ENCODE measurements at places on chromosomes 13 and 19.

DNA sequence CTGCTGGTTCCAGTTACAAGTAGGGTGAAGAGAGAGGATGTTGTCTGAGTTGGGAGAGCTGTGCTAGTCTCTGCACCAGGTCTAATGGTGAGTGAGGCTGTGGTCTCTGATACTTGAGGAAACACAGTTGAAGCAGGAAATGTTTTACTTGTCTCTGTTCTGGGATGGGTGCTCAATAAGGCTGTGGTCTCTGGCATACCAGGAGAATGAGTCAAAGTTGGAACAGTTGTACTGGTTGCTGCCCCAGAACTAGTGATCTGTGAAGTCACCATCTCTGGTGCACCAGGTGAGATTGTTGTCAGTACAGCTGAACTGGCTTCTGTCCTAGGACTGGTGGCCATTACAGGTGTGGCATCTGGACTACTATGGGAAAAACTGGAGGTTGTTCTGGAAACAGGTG, 74.7 kb downstream of the MUC16 start:
- DNase-seq: no peak

DNA sequence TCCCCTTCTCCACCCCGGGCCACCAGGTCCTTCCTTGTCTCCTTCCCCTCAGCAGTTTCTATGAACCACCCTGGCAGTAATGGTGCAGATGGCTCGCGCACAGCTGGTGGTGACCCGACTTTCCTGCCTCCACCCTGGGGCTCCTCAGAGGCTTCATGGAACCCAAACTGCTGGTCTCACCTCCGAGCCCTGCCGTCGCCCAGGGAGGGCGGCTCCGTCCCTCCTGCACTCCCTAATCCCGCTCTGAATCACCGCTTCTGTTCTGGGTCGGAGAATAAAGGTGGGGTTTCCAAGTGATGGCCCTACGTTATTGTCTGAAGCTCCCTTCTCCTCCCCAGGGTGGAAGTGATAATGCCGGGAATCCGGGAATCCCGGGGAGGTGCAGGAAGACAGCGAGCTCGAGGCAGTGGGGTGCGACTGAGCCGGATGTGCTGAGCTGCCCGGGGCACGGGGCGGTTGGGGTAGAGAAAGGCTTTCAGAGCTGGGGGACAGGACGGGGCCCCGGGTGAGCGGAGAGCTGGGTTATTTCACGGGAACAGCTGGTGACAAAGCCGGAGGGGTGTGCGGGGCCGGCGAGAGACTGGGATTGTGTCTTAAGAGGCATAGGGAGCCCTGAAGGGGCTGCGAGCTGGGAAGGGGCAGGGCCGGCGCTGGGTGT, 711 bp downstream of the FUT2 start:
- DNase-seq: no peak

GRCh38 chr13:100214886-100215285, 126.0 kb downstream of the PCCA start:
- no peak for DNase-seq

DNA sequence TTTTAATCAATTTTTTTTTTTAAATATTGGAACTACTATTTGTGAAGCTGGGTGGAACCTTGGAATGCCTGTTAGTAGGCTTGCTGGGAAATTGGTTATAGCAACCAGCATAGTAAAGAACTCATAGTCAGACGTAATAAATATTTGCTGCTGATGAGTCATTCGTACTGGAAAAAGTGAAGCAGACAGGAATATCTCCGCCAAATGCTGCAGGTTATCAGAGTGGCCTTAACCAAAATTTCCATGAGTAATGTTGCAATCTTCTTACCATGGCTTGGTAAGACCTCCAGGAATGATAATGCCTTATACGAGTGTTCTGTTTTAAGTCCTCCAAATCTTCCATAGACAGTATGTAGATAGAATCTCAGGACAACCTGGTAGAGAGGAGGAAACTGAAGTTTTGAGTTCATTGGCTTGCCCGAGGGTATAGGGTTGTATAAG, 34.2 kb downstream of the MBNL2 start:
- DNase-seq: no peak

DNA sequence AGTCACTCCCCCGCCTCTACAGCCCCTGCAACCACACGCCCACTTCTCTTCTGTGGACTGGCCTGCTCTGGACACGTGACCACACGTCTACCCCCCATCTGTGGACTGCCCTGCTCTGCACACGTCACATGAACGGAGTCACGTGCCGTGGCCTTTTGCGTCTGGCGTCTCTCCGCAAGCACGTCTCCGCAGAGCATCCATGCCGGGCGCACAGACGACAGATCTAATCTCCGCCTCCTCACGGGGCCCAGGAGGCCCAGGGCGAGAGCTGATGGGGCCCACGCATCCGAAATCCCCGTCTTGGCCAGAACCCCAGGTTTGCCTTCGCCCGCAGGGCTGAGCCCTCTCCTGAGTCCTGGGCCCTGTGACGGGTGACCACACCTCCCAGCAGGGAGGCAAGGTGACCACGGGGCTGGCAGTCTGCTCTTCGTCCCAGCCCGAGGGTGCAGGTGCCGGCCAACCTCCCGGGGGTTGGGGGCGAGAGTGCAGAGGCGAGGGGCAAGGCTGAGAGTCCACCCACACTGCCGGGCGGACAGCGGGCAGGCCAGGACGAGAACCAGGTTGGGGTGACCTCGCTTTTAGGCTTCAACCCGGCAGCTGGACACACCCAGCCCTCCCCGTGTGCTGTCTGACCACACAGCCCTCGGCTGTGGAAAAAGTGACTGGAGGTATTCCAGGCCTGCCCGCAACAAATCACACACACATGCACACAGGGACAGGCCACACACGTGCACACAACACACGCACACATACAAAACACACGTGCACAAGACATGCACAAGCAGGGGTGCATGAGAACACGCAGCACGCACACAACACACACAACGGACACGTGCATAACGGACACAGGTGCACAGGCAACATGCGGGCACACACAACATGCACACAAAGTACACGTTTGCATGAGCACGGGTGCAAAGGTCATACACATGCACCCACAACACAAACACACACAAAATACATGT, 3.9 kb downstream of the SBNO2 start:
- no peak for DNase-seq

- no peak for DNase-seq
Observed at GRCh38 chr19:23774524-23774971, 15.9 kb upstream of the ZNF681 start.

- DNase-seq: no peak
Observed at GRCh38 chr13:84566780-84567179, 684.5 kb upstream of the SLITRK1 start.

DNA sequence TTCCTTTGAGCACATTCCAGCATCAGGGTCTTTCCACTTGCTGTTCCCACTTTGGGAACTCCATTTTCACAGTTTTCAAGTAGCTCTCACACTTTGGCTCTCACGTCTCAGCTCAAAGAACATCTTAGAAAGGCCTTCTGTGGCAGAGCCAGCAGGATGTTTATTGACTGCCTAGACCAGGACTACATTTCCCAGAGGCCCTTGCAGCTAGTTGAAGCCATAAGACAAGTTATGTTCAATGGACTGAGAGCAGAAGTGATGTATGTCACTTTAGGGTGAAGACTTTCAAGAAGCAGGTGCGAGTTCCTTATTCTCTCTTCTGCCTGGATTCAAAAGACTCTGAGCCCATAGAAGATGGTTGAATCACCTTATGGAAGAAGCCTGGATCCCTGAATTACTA, 4.3 kb upstream of the HAUS5 start:
- DNase-seq: no peak

DNA sequence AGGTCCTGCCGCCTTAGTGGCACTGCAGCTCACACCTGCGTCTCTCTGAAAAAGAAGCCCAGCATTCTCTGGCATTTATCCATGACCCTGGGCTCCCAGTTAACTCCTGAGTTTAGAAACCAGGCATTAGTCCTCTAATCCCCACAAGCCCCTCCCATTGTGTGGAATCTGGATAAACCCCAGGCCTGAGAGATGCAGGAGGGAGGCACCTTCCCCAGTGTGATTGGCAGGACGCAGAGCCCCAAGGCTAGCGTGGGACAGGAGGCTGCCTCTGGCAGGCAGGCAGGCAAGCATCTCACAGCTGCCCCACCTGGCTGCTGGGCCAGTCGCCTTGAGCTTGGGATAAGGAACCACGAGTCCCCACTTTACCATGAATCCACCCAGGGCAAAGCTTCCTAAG, 11.0 kb upstream of the SERPINE3 start:
- DNase-seq: no peak

- DNase-seq: no peak
Observed at GRCh38 chr13:54029720-54030119, 1001.1 kb downstream of the OLFM4 start.

GRCh38 chr13:29550430-29550988, 45.0 kb downstream of the SLC7A1 start:
- no peak for DNase-seq

DNA sequence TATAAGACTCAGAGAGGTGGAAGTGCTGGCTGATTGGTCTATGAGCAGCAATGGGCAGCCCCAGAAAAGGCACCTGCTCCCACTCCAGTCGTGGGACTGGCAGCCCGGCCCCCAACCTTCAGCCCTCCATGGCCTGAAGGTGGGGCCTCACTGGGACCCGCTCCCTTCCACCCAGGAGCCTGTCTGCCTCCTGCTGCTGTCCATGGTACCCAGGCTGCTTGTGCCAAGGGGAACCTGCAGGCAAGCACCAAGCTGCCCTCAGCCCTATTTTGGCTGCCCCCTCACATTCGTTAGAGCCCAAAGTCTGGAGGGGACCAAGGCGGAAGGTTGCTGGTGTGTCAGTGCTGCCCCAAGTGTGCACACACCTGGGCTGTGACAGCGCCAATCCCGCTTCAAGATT, 2304.9 kb downstream of the PCDH9 start:
- DNase-seq: no peak

DNA sequence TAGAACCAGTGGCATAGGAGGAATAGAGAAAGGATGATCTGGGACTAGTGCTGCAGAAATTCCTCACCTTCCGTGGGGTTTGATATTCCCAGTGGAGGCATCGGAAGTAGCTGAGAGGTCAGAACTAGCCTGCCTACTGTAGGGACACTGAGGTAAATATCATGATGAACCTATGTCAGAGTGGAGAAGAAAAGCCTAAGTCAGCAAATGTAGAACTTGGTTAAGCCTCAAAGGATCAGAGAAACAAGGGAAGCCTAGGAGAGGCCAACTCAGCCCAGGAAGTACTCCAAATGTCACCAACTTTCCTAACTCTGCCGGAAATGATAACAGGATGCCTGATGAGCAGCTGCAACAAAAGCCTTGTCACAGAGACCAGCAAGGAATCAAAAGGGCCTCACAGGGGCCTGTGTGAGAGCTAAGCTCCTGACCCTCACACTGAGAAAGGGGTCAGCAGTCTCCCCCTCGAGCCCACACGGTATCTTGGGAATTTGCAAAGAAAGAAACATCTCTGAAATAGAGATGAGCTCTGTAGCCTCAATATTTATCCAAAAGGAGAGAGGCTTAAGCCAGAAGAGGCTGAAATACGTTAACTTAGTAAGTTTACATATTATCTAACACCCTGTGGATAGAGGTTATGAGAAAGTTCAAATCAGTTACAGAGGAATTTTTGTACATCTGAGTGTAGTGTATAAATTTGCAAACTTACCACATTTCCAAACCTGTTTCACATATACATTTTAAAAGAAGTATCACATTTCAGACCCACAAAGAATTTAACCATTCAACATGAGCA, 1064.3 kb downstream of the DIAPH3 start:
- no peak for DNase-seq

Measured in CD4-positive, alpha-beta T cell (primary cell).